ENCODE measurements at places on chromosomes 5 and 9. TPM values are rescaled to one million over a fixed set of nuclear protein-coding genes. Genes with fewer than 3 reads are reported as not detected.

The LCN9 gene
- total RNA-seq: not detected

- peak; percentile 47 for DNase-seq
These were observed 70.4 kb downstream of the RAPGEF1 start for GRCh38 chr9:131669269-131670157.

DNA sequence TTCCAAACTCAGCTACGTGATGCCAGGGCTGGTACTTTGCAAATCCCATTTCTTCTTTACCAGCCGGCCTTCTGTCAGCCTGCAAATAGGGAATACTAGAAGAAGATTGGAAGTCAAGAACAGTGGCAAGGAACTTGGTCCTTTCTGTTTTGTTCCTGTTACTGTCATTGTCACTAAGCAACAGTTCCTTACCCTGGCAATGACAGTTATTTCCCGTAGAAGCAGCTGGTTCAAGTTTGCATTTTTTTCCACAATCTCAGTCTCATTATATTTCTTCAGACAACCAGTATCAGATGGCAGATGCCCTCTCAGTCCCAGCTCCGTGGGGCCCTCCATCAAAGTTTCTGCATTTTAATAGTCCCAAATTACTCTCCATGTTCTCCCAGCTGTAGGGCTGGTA is 9.1 kb upstream of the C1QTNF2 start:
- DNase-seq: no peak

The PPIC gene
- 4.1 TPM for total RNA-seq

The LRRC70 gene
- total RNA-seq: not detected

- DNase-seq: no peak
These were observed 284.5 kb downstream of the SH3GL2 start for GRCh38 chr9:17863213-17863883.

The C1QTNF3 gene
- not detected for total RNA-seq

The ADAMTSL1 gene
- not detected for total RNA-seq

DNA sequence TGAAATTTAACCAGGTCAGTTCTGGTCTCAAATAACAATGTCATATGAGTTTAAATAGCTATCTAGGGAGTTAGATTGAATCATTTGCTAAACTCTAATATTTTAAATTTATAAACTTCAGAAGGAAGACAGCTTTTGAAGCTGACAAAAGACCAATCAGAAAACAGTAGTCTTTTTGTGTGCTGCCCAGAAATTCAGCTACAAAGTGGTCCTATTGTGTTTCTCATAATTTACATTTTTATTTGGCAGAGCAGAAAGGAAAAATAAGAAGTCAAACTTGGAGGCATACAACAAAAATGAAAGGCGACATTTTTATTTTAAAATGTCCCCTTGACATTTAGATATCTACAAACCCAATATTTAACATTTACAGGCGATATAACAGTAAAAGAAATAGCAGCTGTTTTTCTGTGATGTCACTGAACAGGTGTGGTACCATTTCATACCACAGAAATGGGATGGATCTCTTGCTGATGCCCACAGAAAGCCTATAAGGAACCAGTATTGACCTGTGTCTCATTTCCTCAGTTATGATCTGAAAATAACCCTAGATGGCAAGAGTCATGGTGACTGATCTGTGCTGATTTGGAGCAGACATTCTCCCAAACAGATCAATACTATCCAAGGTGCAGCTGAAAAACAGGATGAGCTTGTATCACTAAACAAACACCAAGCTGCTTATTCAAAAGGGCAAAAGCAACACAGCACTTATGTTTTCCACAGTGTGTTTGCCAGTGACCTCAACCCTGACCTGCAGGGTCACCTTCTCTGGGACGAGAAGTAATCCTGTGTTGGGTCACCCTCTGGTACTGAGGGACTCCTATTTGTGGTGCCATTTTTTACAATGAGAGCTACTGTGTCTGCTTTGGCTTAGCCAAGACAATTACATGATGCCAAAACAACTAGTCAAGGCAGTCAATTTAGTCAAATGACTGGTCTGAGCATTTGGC is 3.6 kb upstream of the FST start:
- DNase-seq: no peak

The RAD17 gene
- total RNA-seq: 19.3 TPM

The TAS2R1 gene
- not detected for total RNA-seq

GRCh38 chr5:82858151-82859025 is 218.8 kb downstream of the TMEM167A start:
- DNase-seq: peak; percentile 8

- DNase-seq: peak; percentile 6
These were observed 125.1 kb upstream of the SGCD start for GRCh38 chr5:156201788-156202403.

The CAVIN4 gene
- total RNA-seq: 0.68 TPM

GRCh38 chr5:98543490-98543889 is 230.0 kb upstream of the RGMB start:
- DNase-seq: no peak

GRCh38 chr9:22088717-22089061 is 79.6 kb upstream of the CDKN2B start:
- no peak for DNase-seq

- no peak for DNase-seq
These were observed 302.3 kb downstream of the ARL15 start for GRCh38 chr5:54007827-54008777.

The ARL10 gene
- not detected for total RNA-seq

DNA sequence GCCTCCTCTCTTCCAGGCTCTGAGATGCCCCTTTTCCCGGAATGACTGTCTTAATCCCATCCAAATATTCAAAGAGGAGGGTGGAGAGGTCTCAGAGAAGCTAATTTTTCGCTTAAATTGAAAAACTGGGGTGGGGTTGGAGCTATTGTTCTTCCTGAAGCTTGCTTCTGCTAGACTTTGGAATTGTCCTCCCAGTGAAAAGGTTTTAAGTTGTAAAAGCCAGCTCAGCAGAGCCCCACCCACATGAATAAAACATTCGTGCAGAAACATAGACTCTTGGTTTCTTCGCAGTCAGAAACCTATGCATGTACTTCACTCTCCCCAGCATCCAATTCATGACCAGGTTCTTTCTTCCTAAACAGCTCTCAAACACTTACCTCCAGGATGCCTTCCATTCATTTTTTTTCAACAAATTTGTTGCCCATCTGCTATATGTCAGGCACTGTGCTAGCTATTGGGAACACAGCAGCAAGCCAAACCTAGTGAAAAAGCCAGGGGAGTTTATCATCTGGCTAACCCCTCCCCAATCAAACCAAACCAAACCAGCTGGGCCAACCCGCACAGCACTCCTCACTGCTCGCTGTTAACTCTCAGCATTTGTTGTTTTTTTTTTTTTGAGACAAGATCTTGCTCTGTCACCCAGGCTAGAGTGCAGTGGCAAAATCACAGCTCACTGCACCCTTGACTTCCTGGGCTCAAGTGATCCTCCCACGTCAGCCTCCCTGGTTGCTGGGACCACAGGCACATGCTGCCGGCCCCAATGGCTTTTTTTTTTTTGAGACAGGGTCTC is 37.9 kb upstream of the OCLN start:
- DNase-seq: no peak

The SPINK5 gene
- total RNA-seq: not detected

DNA sequence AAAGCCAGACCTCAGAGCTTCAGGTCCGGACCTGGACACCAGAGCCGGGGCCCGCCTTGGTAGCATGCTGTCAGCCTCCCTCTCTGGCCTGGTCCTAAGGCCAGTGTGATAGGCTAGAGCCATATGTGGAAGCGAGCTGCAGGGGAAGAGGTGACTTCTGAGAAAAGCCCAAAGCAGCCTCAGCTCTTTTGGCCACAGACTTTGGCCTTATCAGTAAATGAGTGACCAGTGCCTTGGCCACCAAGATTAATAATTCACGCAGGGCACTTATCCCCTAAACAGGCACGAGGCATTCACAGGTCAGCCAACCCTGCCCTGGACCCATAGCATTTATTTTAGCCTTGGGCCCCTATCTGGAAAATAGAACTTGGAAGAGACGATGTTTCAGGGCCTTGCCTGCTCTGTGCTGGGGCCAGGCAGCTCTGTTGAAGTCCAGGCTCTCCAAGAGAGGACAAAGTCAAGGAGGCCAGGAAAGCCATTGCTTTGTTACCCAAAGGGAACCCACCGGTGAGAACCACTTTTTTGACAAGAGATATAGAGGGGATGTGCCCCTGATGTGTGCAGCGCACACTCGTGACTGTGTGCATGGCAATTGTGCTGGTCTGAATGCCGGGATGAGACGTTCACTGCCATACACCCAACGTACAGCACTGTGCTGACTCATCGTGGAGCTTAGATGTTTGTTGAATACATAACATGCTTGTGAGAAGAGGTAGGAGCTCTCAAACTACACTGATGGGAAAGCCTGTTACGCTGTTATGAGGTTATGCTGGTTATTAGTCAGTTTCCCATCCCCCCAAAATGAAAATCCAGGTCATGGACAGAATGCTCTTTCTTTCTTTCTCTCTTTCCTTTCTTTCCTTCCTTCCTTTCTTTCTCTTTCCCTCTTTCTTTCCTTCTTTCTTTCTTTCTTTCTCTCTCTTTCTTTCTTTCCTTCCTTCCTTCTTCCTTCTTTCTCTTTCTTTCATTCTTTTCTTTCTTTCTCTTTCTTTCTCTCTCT is 5.0 kb upstream of the SLC34A1 start:
- DNase-seq: no peak

DNA sequence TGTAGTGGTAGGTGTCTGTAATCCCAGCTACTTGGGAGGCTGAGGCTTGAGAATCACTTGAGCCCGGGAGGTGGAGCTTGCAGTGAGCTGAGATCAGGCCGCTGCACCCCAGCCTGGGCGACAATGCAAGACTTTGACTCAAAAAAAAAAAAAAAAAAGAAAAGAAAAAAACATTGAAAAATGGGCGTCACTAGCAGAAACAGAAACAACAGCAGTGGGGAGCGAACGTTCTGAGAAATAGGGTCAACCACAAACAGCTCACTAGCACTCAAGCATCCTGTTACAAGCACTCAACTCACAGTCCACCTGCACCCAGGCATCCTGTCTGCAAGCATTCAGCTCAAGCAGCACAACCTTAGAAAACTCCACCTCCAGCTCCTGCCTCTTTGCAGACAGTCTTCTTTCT is 17.2 kb downstream of the TRIM14 start:
- DNase-seq: no peak

GRCh38 chr5:66232706-66233445 is 88.8 kb downstream of the SREK1 start:
- DNase-seq: no peak

DNA sequence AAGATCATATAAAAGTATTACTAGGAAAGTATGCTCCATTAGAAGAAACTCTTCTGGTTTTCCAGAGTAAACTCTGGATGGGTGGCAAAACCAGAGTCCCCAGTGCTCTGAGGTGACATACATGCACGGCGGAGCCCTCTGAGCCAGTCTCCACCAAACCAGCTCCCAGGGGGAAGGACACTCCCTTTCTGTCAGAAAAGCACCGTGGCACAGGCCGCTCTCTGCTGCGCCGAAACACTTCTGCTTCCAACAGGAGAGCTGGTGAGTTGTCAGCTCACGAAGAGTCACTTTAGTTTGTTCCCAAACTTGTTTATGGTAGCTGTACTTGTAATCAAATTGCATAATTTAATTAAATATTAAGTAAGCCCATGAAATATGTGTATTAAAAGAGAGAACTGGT is 184.6 kb downstream of the CDK5RAP2 start:
- no peak for DNase-seq

GRCh38 chr9:18920141-18921084 is 112.6 kb downstream of the SAXO1 start:
- no peak for DNase-seq

The SPEF2 gene
- total RNA-seq: 1.1 TPM

The CFAP77 gene
- total RNA-seq: not detected

The ADGRD2 gene
- total RNA-seq: not detected

The OGN gene
- total RNA-seq: not detected

GRCh38 chr9:106467113-106467864 is 395.7 kb upstream of the ZNF462 start:
- no peak for DNase-seq

- no peak for DNase-seq
These were observed 22.5 kb downstream of the TPPP start for GRCh38 chr5:670396-671270.

DNA sequence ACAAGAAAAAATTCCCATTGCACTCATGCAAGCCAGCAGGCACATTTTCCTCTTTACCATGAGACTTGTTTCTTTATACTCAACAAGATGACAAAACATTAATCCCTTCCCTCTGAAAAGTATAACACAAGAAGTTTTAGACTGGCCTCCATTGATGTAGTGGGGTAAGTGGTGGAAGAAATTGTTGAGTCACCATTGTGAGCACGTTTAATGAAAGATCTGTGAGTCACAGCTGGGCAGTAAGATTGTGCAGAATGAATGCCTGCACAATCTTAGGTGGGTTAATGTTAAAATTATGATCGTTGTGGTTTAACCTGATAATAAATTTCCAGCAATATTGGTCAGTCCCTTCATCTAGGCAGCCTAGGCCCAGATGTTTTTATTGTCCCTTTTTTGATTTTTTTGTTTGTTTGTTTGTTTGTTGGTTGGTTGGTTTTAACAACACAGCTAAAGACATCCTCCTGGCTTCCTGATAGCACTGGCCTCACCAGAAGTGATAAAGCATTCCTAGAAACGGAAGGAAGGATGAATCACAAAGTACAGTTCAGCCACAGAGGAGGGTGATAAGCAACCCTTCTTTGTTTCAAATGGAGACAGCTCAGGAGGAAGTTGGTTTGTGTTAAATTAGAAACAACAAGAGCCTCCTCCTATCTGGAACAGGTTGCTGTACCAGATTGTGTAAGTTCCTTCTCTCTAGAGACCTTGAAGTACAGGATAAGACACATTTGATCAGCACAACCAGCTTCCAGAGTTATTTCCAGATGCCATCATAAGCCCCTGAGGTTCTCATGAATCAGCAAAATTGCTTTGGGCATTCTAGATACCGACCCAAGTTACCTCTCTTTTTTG is 40.3 kb downstream of the SLC24A2 start:
- DNase-seq: no peak

The FUT7 gene
- total RNA-seq: not detected

DNA sequence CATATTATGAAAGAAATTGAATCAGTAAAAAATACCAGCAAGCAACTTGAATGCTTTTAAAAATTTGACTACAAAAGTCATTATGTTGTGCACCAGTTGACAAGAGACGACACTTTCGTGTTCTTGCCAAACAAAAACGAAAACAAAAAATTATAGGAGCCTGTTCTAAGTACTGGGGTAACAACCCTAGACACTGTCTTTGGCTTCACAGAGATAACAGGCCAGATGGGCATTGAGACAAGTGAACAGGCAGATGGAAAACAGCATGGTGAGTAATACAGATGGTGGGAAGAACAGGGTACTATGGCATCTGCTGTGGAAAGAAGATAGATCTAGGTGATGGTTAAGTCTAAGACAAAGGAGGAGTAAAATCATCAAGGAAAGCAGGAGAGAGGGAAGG is 99.0 kb downstream of the CDH12 start:
- DNase-seq: peak; percentile 56

- no peak for DNase-seq
These were observed 1902.2 kb upstream of the C9orf72 start for GRCh38 chr9:29475471-29475870.

Measured in G401 (cell line).